Mucosa of descending colon (tissue), 3 donors: ENCODE measurements at places on chromosomes 7 and 10. TPM values are rescaled to one million over a fixed set of nuclear protein-coding genes. Genes with fewer than 3 reads are reported as not detected.

- no peak for DNase-seq
Observed at GRCh38 chr10:103287992-103288391, 11.1 kb downstream of the INA start.

GRCh38 chr7:22686620-22687019 lies 40.4 kb upstream of the IL6 start:
- no peak for DNase-seq

DNA sequence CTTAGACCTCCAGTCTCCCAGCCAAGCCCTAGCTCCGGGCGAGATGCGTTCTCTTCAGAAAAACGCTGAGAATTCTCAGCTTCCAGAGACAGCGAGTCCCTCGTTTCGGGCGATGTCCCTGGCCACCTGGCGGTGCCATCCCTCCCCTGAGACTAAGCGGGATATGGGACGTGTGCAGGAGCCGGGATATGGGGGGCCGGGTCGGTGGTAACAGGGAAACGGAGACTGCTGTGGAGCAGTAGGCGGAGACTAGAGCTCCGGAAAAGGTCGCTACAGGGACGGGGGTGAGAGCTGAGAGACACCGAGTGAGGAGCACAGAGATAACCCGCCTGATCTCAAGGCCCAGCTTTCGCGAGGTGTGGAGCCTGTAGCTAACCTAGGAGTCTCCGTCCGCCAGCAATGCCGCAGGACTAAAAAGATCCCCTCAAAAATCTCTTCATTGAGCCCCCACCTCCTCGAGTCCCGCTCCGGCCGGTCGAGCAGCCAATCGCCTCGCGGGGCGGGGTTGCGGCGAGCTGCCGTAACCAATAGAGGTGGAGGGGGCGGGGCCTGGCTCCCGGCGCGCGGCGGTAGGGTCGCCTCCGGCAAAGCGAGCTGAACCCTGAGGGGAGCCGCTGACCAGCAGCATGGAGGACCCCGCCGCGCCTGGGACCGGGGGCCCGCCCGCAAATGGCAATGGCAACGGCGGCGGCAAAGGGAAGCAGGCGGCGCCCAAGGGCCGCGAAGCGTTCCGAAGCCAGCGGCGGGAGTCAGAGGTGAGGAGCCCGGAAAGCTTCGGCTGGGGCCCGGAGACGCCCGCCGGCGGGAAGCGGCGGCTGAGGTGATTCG lies at the start of gene STRIP2:
Gene STRIP2 (plus strand): TSS at position 586 of the 828 bp plus-strand sequence. CDS start 41 bp downstream, at position 627.
- peak; percentile 91 for DNase-seq

- DNase-seq = no peak
Observed at GRCh38 chr7:39745320-39745719, 121.9 kb downstream of the RALA start.

DNA sequence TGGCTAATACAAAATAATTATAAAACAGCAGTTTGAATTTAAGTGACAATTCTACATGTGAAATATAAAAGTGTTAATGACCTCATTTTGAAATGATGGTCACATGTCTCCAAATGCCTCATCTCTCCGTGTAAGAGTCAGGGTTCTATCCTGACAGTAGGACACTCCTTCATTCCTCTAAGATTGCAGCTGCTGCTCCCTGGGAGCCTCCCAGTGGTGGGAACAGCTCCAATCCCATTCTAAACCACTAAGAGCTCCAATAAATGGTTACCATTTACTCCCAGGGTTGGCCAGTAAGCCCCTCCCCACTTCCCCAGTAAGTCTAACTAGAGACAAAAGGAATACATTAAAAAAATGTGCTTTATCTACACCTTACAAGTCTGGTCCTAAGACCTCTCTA lies 344.6 kb upstream of the AOAH start:
- no peak for DNase-seq

DNA sequence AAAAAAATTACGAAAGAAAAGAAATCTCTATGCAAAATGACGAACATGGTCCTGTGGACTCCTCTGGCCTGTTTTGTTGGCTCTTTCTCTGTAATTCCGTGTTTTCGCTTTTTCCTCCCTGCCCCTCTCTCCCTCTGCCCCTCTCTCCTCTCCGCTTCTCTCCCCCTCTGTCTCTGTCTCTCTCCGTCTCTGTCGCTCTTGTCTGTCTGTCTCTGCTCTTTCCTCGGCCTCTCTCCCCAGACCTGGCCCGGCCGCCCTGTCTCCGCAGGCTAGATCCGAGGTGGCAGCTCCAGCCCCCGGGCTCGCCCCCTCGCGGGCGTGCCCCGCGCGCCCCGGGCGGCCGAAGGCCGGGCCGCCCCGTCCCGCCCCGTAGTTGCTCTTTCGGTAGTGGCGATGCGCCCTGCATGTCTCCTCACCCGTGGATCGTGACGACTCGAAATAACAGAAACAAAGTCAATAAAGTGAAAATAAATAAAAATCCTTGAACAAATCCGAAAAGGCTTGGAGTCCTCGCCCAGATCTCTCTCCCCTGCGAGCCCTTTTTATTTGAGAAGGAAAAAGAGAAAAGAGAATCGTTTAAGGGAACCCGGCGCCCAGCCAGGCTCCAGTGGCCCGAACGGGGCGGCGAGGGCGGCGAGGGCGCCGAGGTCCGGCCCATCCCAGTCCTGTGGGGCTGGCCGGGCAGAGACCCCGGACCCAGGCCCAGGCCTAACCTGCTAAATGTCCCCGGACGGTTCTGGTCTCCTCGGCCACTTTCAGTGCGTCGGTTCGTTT lies 83.5 kb upstream of the SLF2 start:
- DNase-seq = no peak

DNA sequence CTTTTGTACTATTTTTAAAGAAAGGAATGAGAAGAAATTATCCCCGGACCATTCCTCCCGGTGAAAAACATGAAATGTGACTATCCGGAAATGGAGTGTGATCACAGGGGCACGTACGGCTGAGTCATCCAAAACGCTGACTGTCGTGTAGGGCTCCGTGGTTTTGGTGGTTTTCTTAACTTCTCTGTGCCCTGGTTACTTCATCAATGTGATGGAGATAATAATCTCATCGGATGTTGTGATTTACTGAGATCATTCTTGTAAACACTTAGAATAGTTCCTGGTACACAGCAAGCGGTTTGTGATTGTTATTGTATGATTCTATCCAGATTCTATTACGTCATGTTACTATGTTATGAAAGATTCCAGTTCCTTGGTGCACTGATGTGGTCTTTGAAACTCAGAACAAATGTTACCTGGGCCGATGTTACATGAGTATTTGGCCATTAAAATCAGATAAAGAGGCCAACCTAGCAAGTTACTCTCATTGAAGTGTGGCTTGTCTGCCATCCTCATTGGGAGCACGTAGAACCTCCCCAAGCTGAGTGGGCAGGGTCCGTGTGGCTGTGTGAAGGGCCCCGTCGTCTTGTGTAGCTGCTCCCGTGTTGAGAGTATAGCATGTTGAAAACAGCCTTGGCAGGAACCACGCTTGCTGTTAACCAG lies 99.5 kb downstream of the CAMK1D start:
- DNase-seq = no peak

DNA sequence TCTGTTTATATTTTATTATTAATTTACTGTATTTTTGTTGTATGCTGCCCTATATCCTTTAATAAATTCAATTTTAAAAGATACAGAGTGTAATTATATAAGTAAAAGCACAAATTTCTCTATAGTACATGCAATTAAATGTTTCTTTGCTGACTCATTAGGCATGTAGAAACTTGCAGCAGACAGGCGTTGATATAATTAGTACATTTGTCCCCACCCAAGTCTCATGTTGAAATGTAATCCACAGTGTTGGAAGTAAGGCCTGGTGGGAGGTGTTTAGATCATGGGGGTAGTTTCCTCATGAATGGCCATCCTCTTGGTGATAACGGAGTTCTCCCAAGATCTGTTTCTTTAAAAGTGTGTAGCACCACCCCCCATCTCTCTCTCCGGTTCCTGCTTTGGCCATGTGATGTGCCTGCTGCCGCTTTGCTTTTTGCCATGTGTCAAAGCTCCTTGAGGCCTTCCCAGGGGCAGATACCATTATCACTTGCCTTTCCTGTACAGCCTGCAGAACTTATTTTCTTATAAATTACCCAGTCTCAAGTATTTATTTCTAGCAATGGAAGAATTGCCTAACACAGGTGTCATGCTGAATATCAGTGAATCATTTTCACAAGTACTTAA lies 63.7 kb downstream of the TSPAN12 start:
- DNase-seq = no peak

- no peak for DNase-seq
Observed at GRCh38 chr7:93148727-93149126, 542 bp upstream of the SAMD9L start.

DNA sequence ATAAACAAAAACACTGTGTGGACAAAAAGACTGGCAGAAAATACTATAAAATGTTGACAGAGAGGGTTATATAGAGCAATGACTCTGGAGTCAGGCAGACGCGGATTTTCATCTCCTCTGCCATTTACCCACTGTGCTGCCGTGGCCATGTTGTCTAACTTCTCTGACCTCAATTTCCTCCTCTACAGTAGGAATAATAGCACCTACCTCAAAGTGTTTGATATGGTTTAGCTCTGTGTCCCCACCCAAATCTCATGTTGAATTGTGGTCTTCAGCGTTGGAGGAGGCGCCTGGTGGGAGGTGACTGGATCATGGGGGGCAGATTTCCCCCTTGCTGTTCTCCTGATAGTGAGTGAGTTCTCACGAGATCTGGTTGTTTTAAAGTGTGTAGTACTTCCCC lies 78.2 kb upstream of the CALN1 start:
- no peak for DNase-seq

DNA sequence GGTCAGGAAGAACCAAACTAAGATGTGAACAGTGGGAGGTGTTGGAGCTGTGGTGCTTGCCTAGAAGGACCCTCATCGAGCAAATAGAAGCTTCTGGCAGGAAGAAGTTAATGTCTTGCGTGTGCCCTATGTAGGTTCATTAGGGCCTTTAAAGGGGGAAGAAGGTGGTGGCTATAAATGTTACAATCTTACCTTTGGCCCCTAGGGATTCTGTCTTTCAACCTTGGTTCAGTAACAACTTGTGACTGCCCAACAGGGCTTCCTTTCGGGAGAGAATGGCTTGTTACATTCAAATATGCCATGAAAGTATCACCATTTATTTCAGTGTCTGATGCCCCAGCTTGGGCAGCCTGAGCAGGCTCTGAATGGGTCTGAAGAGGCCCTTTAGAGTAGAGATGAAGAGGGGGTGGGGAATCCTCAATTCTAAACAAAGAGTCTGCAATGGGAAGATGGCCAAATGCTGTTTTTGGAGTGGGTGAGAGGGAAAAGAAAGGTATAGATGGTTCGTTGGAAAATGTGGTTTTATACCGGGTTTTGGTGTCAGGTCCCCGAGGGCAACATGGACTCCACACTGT lies 108.0 kb downstream of the TCF7L2 start:
- no peak for DNase-seq

- no peak for DNase-seq
Observed at GRCh38 chr7:137768366-137768765, 78.4 kb downstream of the DGKI start.

DNA sequence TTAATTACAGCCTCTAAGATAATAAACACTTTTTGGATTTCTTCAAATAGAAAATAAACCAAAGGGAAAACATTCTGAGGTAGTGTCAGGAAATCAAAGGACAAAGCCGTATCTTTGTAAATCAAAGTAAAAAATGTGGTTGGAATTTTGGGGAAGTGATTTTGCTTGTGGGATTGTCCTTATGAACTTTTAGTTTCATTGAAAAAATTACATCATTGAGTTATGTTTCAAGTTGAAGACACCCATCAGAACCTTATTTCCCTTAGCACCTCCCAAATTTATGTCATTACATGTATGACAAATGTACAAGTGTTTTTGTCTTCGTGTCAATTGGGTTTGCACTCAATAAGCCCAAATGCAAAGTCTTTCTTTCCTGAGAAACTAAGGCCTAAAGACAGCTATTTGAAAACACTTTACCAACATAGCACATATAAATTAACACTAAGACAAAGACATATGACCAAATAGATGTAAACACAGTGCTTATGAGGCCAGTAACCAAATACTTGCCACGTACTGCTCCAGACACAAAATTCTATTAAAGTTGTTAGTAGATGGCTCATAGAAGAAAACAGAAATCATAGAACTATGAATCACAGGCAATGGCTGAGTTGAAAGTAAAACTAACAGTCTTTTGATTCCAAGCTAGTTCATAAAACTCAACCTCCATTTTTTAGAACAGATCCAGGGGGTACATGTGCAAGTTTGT lies 26.9 kb upstream of the LAMB4 start:
- DNase-seq = no peak

GRCh38 chr7:40186586-40186985 lies 51.8 kb downstream of the SUGCT start:
- no peak for DNase-seq

DNA sequence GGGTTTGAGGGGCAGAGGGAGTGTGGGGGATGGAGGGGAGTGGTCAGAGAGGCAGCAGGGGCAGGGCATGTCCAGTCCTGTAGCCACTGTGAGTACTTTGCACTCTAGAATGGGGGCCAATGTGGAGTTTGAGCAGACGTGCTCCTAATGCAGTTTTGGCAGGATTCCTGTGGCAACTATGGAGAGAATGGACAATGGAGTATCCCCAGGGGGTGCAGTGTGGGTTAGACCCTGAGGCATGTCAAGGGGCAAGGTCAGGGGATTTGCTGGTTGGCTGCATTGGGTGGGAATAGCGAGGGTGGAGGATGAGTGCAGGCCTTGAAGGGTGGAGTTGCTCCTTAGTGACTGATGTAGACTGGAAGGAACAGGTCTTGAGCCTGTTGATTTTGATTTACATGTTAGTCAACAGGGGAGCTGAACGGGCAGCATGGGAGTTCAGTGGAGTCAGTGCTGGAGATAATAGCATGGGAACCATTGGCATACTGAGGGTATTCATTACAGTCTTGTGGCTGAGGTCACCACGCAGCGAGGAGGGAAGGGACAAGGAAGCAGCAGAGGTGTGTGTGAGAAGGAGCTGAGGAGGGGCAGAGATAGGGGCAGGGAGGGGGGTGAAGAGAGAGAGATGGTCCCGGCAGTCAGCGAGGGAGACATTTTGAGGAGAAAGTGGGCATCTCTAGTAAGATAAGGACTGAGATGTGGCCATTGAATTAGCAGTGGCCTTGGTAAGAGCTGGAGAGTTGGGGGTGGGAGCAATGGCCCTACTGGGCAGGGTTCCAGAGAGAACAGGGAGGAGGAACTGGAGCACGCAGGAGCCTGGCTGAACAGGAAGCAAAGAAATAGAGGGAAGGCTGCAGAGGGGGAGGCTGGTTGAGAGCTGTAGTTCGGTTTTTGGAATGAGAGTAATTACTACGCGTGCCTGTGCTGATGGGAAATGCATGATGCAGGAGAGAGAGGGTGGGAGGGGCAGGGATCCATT lies 112.7 kb downstream of the CCNY start:
- DNase-seq = no peak

- DNase-seq = peak; percentile 82
Observed at GRCh38 chr7:2157473-2158279, 75.1 kb downstream of the MAD1L1 start.

Gene ZNF727
- 1.1 TPM for total RNA-seq

Gene SPACDR
- total RNA-seq = 0.43 TPM

Gene UCN3
- total RNA-seq = 5.9 TPM

Gene FZD8
- 31.3 TPM for total RNA-seq

Gene AZGP1
- 7.9 TPM for total RNA-seq

Gene TMEM236
- total RNA-seq = 80.8 TPM

Gene MTERF1
- 12.7 TPM for total RNA-seq

Gene LRRC27
- 12.2 TPM for total RNA-seq

Gene KIN
- 9.1 TPM for total RNA-seq

Gene DEPP1
- total RNA-seq = 18.1 TPM
